Panc1 (cell line): ENCODE measurements at places on chromosomes 6 and 20. TPM values are rescaled to one million over a fixed set of nuclear protein-coding genes. Genes with fewer than 3 reads are reported as not detected.

Gene POU5F1
- total RNA-seq, result 1.1 TPM

- no peak for DNase-seq
Measured at GRCh38 chr6:56552187-56553130, 90.2 kb downstream of the DST start.

DNA sequence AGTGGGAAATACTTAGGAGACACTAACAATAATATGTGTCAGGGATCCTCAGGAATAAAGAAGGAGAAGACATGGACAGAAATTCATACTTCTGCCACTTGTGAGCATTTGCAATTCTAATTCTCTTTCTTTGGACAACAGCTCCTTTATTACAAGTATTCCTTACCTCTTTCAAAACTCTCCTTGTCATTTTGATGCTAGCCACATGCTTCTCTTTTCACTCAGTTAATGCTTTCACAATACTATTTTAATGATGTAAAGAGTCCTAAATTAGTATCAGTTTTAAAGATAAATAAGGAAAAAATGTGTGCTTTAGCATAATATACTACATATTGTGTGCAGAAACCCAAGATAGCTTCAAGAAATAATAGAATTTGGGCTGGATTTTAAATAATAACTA lies 62.5 kb downstream of the AHI1 start:
- DNase-seq, result no peak

DNA sequence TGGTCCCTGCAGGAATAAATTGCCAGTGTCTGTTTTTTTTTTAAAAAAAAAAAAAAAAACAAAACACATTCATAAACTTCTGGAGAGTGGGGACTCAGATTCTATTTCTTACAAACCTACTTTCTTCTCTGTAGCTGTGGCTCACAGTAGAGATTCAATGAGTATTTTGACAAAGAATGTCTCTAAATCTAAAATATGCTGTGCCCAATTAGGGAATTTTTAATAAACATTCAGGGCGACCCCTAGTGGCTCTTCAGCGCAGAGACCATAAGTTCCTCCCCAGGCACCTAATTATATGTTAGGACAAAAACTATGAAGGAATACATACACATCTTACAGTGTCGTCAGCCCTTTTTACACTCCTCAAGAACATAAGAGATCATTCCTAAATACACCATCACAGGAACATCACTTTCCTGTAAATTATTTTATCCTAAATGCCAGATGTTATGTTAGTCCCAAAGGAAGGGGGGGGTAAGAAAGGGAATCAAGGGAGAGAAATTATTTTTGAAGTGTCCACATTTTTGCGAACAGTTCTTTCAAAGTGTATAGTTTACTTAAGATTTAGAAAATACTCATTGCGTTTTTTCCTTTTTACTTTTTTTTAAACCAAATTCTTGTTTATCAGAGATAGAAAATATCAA lies 21.8 kb upstream of the NAA20 start:
- no peak for DNase-seq
